Renal pelvis (tissue), 12 donors: ENCODE measurements at places on chromosomes 2 and 18. TPM values are rescaled to one million over a fixed set of nuclear protein-coding genes. Genes with fewer than 3 reads are reported as not detected.

DNA sequence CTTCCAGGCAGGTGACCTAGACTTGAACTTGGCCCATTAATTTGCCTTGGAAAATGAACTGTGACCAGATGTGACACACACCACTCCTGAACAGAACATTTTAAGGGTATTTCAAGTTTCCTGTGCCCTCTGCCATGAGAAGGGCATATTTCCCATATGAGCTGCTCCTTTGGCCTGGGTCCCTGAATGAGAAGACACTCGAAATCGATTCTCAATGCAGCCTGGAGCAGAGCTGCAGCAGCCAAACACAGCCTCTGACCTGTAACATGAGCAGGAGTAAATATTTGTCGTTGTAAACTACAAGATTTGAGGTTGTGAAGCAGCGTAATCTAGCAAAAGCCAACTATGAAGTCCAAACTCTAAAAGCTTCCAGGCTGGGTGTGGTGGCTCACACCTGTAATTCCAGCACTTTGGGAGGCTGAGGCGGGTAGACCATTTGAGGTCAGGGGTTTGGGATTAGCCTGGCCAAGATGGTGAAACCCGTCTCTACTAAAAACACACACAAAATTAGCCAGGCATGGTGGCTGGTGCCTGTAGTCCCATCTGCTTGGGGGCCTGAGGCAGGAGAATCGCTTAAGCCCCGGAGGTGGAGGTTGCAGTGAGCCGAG is 30.1 kb upstream of the SOS1 start:
- DNase-seq, result peak; percentile 17

DNA sequence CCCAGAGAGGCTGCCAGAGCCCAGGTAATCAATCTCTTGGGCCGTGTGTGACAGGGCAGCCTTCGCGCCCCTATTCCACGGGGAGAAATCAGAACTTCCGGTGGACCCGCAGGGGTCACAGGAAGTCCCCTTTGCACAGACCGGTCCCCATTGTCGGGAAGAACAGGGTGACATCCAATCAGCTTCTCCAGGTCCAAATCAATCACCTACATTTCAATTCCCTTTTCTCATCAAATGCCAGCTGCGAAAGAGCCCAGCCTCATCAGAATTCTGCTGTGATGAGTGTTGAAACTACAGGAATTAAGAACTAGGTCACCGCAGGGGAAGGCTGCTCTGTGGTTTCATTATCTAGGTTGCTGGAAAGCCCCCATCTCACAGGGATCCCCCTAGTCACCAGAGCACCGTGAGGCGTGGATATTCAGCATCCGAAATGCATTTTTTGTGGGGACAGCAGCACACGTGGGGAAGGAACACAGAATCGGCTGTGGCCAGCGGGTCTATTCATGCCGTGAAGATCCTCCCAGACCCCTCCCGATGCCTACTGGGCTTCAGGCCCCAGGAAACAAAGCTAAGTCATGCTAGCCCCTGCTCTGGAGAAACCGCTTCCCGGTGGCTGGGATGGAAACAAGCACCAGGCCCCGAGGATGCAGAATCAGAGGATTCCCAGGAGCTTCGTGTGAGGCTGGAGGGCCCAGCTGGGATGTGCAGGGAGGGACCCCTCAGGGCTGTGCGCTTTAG is 193.7 kb upstream of the ID2 start:
- no peak for DNase-seq

GRCh38 chr18:73232933-73233332 is 365.1 kb upstream of the NETO1 start:
- DNase-seq, result no peak

- DNase-seq, result no peak
These were observed 396.9 kb upstream of the LRATD1 start for GRCh38 chr2:14235667-14236066.

Gene GCKR
- 0.40 TPM for polyA plus RNA-seq

GRCh38 chr2:62495761-62496160 is 10.2 kb downstream of the TMEM17 start:
- DNase-seq, result no peak

Gene HOXD9
- polyA plus RNA-seq, result 104 TPM

DNA sequence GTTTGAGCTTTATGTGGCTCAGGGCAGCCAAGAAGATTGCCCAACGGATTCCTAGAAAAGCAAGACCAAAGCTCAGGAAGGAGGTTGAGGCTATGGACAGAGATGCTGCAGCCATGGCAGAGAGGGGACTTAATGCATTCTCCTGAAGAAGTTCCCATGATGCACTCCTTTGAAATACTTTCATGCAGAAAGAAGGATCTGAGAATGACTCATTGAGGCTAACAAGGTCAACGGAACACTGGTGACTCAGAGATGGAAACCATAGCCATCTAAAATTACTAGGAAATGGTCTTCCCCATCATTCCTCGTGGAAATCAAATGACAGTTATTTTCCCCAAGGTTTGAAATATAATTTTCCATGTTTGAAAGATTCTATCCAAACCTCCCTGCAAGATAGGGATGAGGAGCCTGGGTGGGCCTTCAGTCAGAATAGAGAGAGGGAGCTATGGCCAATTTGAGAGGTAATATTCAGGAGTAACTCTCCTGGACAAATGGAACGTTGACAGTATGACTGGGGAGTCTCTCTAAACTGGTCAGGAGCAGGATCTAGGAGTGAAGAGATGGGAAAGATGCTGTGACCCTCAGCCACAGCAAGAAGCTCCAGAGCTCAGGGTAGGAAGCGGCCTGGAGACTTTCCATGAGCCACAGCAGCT is 63.0 kb downstream of the REEP1 start:
- no peak for DNase-seq

Gene PNKD
- 115 TPM for polyA plus RNA-seq

DNA sequence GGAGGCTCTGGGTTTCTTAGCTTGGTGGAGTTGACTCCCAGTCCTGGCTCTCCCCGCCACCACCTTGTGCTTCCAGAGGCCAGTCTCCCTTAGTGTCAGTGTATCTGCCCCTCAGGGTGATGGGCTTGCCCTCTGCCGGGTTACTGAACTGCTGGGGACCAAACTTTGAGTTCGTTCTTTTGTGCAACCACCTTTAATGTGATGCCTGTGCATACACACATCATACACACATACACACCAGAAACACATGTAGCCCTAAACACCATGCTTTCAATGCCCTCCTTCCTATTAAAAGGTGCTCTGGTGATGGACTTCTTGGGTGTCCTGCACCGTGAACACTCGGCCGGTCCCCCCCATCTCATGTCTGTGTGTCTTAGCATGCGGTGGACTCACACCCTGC is 315.1 kb upstream of the EPAS1 start:
- DNase-seq, result no peak

- no peak for DNase-seq
These were observed 101.9 kb downstream of the USP34 start for GRCh38 chr2:61368687-61369665.
